ENCODE measurements at places on chromosomes 7 and 10. TPM values are rescaled to one million over a fixed set of nuclear protein-coding genes. Genes with fewer than 3 reads are reported as not detected.

Gene POM121L12
- total RNA-seq: not detected

Gene NPC1L1
- not detected for total RNA-seq

Gene RTKN2
- 1.7 TPM for total RNA-seq

Gene KAZALD1
- 0.20 TPM for total RNA-seq

Gene MMP21
- not detected for total RNA-seq

Gene CDK14
- not detected for total RNA-seq

Gene AOAH
- total RNA-seq: 25.0 TPM

Gene TAS2R3
- total RNA-seq: 0.98 TPM

Gene UNCX
- not detected for total RNA-seq

Gene HOXA3
- total RNA-seq: not detected
